ENCODE measurements at places on chromosomes 1 and 21.

DNA sequence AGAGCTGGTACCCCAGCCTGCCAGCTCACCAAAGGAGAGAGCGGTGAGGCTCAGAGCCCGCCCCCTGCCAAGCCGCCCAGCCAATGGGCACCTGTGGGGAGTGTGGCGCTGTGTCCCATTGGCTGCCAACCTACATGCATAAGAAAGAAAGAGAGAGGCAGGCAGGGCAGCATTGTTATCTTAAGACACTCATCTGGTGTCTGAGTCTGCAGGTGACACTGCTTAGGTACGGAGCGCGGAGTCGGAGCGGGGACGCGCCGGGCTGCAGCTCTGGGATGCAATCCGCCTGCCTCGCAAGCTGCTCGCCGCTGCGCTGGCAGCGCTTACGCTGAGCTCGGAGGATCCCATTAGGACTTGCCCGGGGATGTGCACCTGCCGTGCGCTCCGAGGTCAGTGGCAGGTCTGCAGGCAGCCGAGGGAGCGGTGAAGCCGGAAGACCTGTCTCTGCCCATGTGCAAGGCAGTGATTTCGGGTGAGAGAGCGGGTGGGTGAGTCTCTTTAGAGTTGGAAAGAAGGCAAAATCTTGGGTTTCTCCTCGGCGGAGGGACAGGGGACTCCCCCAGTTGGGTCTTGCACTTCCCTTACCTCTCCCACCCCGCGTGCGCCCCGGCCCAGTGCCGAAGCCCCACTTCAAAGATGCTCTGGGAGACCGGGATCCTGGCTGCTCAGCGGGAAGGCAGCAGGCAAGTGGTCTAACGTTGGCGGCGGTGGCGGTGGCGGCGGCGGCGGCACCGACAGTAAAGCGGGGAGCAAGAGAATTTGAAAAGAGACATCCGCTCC is at the start of gene BRINP2:
TSS of gene BRINP2 (plus strand) at position 203 of the 780 bp plus-strand sequence. CDS start 58,919 bp downstream, outside the sequence.
- no peak for DNase-seq

DNA sequence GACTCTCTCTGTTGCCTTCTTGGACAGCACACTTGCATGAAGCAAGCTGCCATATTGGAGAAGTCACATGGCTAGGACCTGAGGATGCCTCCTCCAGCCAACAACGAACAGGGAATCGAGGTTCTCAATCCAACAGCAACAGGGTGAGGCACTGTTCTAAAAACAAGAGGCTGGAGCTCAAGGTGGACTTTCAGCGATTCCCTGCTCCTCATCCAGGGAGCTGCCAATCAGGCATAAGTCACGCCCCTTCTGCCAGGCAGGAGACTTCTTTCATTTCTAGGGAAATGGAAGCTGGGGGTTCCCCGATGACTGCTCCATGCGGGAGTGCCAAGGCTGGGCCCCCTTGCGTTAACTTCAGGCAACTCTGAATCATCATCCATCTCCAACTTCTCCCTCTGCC is 22.7 kb upstream of the IFNAR1 start:
- no peak for DNase-seq

GRCh38 chr1:228141226-228142044 is 1.4 kb downstream of the GUK1 start:
- DNase-seq = no peak

DNA sequence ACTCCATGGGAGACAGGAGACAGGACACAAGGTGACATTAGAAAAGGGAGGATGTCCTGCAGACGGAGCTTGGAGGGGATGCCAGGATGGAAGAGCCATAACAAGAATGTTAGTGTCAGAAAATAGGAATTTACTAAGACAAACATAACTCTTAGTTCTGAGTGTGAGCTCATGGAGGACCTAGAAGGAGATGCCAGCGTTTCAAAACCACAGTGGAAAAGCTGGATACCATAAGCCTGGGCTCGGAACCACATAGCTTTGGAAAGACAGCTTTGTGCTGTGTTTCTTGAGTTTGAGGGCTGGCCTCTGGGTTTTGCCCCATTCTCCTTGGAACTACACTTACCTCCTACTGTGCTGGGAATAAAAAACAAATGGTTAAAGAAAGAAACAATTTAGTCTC is 128.4 kb downstream of the S1PR1 start:
- no peak for DNase-seq

DNA sequence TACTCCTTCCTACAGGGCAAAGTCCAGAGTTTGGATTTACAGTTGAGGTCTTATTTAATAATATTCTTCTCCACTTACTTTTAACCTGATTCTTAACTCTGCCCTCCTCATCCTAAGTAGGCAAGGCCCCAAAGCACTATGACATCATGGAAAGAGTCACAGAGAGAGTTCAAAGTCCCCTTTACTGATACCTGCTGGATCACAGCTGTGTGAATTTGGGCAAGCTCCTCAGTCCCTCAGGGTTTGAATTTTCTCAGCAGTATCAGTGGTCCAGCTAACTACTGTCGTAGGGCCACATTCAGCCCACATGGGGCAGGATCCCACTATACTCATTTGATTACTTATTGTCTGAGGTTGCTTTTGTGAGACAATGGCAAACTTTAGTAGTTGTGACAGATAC is 16.0 kb downstream of the TYW3 start:
- no peak for DNase-seq

DNA sequence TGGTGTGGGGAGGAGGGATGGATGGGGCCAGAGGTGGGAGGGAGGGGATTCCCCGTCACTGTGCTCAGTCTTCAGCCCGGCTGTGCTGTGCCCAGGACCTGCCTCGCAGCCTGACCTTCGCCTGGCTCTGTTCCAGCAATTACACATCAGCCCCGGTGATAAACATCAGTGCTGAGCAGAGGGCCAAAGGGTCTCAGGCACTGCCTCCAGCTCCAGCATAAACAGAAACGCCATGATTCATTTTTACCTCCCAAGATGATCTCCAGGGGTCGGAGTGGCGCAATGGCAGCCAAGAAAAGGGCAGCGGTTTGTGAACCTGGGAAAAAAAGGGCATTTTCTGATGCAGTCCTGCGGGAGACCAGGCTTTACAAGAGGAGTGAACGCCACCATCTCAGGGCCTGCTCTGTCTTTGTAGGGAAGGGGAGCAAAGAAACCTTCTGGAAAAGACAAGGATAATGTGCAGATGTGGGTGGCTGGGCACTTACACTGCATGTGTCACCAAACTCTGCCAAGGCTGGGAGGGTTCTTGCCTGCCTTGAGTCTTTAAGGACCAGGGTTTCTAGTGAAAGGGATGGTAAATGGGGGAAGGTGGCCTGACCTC is 28.1 kb downstream of the SHISA4 start:
- no peak for DNase-seq

- DNase-seq = no peak
These were observed 137.6 kb downstream of the PTGER3 start for GRCh38 chr1:70910013-70910412.

DNA sequence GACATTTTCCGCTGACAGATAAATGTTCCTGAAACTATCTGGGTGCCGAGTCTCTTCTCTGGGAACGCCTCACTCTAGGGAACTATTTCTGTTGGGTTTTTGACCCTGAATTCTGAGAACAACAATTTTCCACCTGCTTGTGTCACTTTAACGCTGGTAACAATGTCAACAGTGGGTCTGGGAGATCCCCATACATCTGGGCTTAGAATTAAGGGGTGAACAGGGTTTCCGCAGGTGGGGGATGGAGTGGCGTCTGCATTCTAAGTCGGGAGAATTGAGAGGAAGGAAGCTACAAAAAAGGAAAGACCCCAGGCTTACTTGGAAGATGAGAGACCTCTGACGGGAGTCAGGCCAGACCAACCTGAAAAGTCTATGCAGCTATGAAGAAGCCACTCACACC is 8.7 kb downstream of the CD247 start:
- no peak for DNase-seq

- DNase-seq = no peak
These were observed 39.7 kb downstream of the CAPZB start for GRCh38 chr1:19445417-19446342.

GRCh38 chr1:234243521-234244260 is 129.6 kb upstream of the COA6 start:
- no peak for DNase-seq

DNA sequence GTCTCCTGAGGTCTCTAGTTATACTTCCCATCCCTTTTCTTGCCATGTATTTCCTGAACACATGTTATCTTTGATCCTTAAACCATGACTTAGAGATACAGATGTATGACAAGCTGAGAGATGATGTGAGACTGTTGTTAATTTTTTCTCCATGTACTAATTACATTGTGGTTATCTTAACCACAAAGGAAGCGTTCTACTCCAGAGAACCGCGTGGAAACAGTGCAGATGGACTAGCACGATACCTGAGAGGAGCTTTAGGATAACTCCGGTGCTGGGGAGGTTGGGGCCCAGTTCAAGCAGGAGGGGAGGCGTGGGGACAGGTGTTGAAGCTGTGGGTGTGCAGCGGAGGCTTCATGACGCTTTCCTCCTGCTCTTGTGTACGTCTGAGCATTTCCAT is 17.5 kb downstream of the PDE9A start:
- no peak for DNase-seq

DNA sequence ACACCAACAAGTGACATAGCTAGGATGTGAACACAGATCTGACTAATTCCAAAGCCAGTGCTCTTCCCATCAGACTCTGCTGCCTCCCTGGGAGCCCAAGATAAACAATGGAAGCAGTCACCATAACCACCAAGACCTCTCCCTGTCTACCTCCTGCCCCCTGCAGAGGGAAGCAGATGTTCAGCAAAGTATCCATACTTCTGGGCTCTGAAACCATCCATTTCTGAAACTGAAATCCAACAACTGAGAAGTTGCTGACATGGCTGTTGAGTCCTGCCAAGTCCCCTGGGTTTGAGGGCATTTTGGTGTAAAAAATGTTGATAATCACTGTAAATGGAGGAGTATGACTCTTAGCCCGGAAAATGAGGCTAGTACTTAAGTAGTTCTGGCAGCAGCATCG is 102.1 kb downstream of the TYW3 start:
- no peak for DNase-seq

DNA sequence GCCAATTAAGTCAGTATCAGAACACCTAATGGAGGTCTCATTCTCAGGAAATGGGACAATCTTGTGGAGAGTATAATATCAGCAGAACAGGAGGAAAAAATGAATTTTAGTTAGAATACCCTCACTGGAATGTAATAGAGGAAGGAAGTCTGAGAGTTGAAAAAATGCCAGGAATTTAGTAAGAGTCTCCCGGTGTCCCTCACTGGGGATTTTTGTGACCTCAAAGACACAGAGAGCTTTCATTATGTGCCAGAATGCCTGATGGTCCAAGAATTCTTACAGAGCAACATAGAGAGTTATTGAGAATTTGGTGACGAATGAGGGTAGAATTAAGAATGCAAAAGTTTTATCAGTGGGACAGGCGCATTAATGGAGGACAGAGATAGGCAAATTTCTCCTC is 443.5 kb upstream of the B3GALT2 start:
- no peak for DNase-seq

GRCh38 chr1:177069490-177069889 is 95.0 kb downstream of the ASTN1 start:
- DNase-seq = no peak

- DNase-seq = no peak
These were observed 150.8 kb downstream of the FASLG start for GRCh38 chr1:172809750-172810149.

- no peak for DNase-seq
These were observed 178.6 kb downstream of the TGFBR3 start for GRCh38 chr1:91707114-91707889.

- DNase-seq = no peak
These were observed 37.9 kb downstream of the WNT4 start for GRCh38 chr1:22104865-22105437.

- DNase-seq = no peak
These were observed 33.1 kb upstream of the C1orf146 start for GRCh38 chr1:92184632-92185031.

- DNase-seq = no peak
These were observed 21.3 kb upstream of the PKP1 start for GRCh38 chr1:201261771-201262547.

GRCh38 chr1:167158813-167159275 is 61.8 kb upstream of the POU2F1 start:
- no peak for DNase-seq

DNA sequence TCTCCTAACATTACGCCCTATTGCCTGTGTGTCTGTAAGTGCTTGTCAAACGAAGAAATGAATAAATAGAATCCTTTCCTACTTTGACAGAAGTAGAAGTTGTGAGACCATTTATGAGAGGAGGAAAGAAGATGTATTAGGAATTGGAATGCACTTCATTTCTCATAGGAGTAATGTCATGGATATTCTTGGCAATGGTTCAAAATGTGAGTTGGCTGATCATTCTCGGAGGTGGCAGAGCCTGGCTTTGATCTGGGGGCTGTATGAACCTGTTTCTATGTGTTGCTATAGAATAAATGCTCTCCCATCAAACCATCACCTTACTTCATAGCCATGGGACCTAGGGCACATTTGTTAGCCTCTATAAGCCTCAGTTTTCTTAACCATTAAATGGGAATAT is 10.1 kb upstream of the SERBP1 start:
- DNase-seq = no peak

All from stimulated activated CD8-positive, alpha-beta memory T cell treated with anti-CD3 and anti-CD28 coated beads, Interleukin-7, amount 100 ng/mL, for 24 hours (primary cell).